ENCODE measurements at places on chromosomes 3 and 15.

GRCh38 chr3:183822631-183823030, 2.7 kb downstream of the MAP6D1 start:
- no peaks in the 10 kb centered on the region for H3K27me3 ChIP-seq
- peaks cover 7% of the 10 kb centered on the region for H3K4me1 ChIP-seq
- no peak for DNase-seq
- no peak overlapping the region for H3K27ac ChIP-seq
- no peak overlapping the region for H3K4me3 ChIP-seq

- no peaks in the 10 kb centered on the region for H3K36me3 ChIP-seq
- H3K27ac ChIP-seq, result no peak overlapping the region
Measured at GRCh38 chr3:197151580-197151979, 122.0 kb upstream of the MELTF start.

GRCh38 chr3:123724306-123724705, 139.5 kb upstream of the HACD2 start:
- no peaks in the 10 kb centered on the region for H3K27me3 ChIP-seq
- no peak for DNase-seq
- H3K4me1 ChIP-seq, result peaks cover 3% of the 10 kb centered on the region
- no peak overlapping the region for H3K27ac ChIP-seq
- no peaks in the 10 kb centered on the region for H3K36me3 ChIP-seq

DNA sequence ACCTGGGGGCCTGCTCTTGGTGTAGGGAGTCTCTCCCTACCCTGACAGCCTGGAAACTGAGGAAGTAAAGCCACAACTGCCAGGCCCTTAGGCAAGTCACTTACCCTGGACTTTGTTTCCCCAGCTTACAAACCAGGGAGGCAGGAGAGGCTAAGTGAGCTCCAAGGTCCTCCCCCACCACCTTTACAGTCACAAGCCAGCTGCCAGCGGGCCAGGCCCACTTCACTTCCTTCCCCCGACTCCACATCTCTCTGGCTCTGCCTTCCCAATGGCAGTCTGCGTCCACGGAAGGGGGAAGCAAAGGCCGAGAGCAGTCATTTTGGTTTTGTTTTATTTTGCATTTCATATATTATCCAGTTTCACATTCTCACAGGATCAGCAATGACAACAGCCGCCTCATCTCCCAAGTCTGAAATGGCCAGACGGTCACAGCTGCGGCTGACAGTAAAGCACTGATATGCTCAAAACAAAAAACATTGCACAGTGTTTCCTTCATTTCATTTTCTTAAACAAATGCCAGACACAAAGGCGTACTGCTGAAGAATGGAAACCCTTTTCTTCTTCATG, 35.7 kb downstream of the RBPMS2 start:
- no peaks in the 10 kb centered on the region for H3K27me3 ChIP-seq
- peaks cover 50% of the 10 kb centered on the region for H3K4me1 ChIP-seq
- H3K4me3 ChIP-seq, result no peak overlapping the region
- H3K27ac ChIP-seq, result peak overlapping the region; percentile 62
- no peak for DNase-seq
- no peaks in the 10 kb centered on the region for H3K36me3 ChIP-seq

DNA sequence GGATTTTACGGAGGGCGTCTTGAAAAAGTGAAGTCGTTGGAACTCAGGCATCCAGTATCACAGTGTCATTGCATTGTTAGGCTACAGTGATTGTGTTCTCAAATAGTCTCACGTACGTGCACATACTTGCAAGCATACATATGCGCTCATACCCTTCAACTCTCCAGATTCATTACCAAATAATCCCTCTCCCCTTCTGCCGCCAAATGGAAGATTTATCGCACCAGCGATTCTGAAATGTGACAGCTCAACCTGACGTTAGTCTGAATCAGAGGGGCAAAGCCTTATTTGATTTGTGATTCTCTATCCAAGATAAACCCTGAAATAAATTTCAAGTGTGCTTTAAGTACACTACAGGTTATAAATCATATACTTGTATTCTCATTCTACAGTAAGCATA, 119.4 kb downstream of the GADL1 start:
- H3K4me3 ChIP-seq, result no peak overlapping the region
- H3K4me1 ChIP-seq, result no peaks in the 10 kb centered on the region
- no peak overlapping the region for H3K27ac ChIP-seq
- no peak for DNase-seq
- no peaks in the 10 kb centered on the region for H3K27me3 ChIP-seq
